Stomach (tissue), 19 donors: ENCODE measurements at places on chromosomes 1 and 21. TPM values are rescaled to one million over a fixed set of nuclear protein-coding genes. Genes with fewer than 3 reads are reported as not detected.

DNA sequence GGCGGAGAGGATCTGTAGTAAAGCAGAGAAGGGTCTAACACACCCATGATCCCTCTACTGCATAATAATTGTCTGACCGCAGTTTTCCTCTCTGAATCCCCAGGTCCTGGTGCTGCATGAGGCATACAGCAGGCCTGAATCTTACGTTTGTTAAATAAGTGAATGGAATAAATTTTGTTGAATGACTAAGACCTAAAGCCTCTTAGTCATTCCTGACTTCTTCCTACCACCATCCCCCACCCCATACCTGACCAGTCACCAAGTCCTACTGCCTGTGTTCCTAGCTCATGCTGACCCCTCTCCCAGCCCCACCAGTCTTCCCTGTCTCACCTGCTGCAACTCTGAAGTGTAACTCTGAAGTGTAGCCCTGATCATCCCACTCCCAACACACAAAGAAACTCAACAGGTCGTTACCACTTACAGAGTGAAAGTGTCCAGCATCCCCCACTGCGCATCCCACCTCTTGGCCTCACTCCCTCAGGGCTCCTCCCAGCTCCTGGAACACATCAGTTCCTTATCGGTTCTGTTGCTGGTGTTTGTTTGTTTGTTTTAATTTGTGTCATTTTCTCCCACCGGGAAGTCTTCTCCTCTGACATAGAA, 9.7 kb downstream of the GJA5 start:
- no peak overlapping the region for H3K4me3 ChIP-seq
- no peaks in the 10 kb centered on the region for H3K27me3 ChIP-seq
- no peaks in the 10 kb centered on the region for H3K36me3 ChIP-seq

DNA sequence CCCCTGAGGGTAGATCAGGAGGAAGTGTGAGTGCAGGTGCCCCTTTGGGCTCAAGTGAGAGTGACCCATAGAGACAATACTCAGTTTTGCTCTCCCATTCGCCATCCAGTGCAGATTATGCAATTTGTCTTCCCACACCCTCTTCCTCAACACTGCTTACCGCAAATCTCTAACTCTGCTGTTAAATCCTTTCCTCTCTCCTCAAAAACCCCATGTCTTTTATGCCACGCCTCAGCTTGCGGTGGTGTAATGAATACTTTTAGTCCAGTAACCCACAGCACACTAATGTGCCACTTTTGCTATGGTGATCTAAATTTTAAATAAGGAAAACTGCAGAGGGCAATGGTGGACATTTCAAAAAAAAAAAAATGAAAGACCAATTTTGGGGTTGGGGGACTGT, 57.7 kb downstream of the PRRX1 start:
- H3K36me3 ChIP-seq = no peaks in the 10 kb centered on the region
- no peaks in the 10 kb centered on the region for H3K4me1 ChIP-seq
- no peaks in the 10 kb centered on the region for H3K27me3 ChIP-seq
- H3K27ac ChIP-seq = no peak overlapping the region
- H3K4me3 ChIP-seq = no peak overlapping the region

GRCh38 chr1:30847358-30847972, 61.1 kb downstream of the SDC3 start:
- H3K27me3 ChIP-seq = no peaks in the 10 kb centered on the region
- H3K36me3 ChIP-seq = no peaks in the 10 kb centered on the region
- DNase-seq = peak; percentile 93
- H3K4me1 ChIP-seq = peaks cover 18% of the 10 kb centered on the region
- peak overlapping the region; percentile 29 for H3K27ac ChIP-seq

The PDC gene
- not detected for polyA plus RNA-seq

The PRDM15 gene
- polyA plus RNA-seq = 2.6 TPM

GRCh38 chr21:32508558-32508957, 76.8 kb downstream of the TCP10L start:
- H3K4me3 ChIP-seq = no peak overlapping the region
- H3K36me3 ChIP-seq = peaks cover 3% of the 10 kb centered on the region
- no peak for DNase-seq
- H3K4me1 ChIP-seq = no peaks in the 10 kb centered on the region
- no peaks in the 10 kb centered on the region for H3K27me3 ChIP-seq
- H3K27ac ChIP-seq = no peak overlapping the region

The MLLT11 gene
- 2.4 TPM for polyA plus RNA-seq

The STUM gene
- 1.2 TPM for polyA plus RNA-seq

DNA sequence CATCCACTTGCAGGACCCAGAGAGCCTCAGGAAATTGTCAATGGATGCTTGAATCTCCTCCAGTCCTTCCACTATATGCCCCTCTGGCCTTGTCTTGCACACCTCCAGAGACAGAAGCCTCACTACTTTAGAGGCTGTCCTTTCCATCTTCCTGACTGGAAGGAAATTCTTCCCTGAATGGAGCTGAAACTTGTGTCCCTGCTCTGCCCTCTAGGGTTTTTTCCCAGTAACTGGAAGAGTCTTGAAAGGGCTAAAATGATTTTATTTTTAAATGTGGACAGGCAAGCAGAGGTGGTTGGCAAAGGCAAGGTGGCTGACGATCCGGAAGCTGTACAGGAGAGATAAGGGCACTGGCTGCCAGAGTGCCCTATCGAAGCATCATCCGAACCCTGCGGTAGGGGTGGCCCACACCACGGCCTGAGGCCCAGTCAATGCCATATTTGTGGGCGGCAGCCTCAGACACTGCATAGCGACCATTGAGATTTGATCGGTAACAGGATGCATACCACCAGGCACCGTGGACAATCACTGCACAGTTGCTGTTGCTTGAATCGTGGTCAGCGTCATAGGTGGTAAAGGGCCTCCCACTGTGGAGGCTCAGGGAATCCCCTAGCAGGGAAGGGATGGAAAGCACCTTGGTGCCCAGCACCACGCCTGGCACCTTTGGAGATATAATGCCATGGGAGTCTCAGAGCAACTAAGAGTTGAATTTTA, 2.3 kb upstream of the MAP3K6 start:
- peaks cover 39% of the 10 kb centered on the region for H3K4me1 ChIP-seq
- H3K4me3 ChIP-seq = no peak overlapping the region
- peak overlapping the region; percentile 7 for H3K27ac ChIP-seq
- DNase-seq = no peak

GRCh38 chr1:185565302-185565701, 168.9 kb upstream of the HMCN1 start:
- H3K27me3 ChIP-seq = no peaks in the 10 kb centered on the region
- H3K36me3 ChIP-seq = no peaks in the 10 kb centered on the region
- H3K4me3 ChIP-seq = no peak overlapping the region
- H3K4me1 ChIP-seq = peaks cover 25% of the 10 kb centered on the region
- no peak overlapping the region for H3K27ac ChIP-seq
- no peak for DNase-seq

The PTCH2 gene
- polyA plus RNA-seq = 0.31 TPM

DNA sequence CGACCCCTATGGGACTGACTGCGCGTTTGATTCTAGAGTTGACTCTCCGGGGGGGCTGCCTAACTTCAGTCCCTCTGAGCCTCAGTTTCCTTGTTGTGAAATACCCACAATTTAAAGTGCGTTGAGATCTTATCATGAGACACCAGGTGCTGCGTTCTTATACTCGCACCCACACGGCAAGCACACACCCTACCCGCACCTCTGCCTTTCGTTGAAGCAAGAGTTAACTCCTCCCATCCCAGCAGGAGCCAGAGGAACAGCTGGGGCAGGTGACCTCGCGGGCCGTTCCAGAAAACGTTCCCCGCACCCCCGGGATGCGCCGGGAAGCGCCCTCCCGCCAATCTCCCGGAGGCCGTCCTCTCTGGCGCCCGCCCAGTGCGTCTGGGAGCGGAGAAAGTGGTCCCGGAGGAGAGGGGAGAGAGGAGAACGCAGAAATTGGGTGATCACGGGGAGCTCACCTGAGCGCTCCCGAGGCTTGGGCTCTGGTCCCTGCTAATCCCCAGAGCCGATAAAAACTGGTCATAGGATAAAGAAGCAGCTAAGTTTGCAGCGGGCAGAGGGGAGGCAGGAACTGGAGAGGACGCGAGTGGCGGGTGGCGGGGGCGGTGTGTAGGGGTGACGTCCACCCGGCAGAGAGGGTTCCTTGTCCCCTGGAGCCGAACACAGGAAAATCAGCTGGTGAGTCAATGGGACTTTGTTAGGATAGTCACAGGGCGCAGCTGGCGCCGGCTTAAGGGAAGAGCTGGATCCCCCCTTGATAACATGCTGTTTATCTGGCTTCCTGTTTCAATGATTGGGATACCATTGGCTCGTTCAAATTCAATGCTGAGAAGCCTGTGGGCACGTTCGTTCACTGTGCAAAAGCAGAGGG, 869 bp downstream of the NAV1 start:
- DNase-seq = no peak
- peaks cover 23% of the 10 kb centered on the region for H3K27me3 ChIP-seq
- H3K36me3 ChIP-seq = no peaks in the 10 kb centered on the region
- H3K4me1 ChIP-seq = peaks cover 29% of the 10 kb centered on the region
- peak overlapping the region; percentile 86 for H3K27ac ChIP-seq
- H3K4me3 ChIP-seq = peak overlapping the region; percentile 70

DNA sequence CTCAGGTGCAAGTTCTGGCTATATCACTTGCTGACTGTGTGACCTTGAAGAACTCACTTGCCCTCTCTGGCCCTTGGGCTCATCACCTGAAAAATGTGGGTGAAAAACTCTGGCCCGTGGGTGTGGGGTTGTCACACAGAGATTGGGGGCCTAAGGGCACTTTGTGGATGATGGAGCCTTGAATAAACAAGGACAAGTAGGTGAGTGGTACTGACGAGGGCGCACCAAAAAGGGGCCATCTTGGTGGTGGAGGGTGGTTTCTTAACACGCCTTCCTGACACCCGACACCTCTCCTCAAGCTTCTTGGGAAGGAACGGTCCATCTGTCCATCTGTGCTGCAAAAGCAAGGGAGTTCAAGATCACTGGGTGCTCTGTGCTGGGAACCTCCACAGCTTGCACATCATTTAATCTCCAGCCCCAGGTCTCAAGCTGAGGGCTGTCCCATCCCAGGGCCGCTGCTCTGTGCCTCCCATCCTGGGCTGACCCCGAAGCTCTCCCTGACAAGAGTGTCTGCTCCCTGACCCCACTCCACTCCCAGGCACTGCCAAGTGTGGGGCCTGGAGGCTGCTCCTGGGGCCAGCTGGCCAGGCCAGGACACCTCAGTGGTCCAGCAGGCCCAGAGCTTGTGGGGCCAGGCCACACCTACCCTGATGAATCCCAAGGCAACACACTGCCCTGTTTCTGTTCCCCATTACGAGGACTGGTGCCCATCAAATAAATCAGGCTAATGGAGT, 97.3 kb downstream of the GLIS1 start:
- no peak overlapping the region for H3K27ac ChIP-seq
- H3K27me3 ChIP-seq = no peaks in the 10 kb centered on the region
- H3K4me3 ChIP-seq = no peak overlapping the region
- no peaks in the 10 kb centered on the region for H3K36me3 ChIP-seq

The CFAP141 gene
- polyA plus RNA-seq = not detected

GRCh38 chr1:206067486-206068227, 14.7 kb downstream of the RHEX start:
- no peak for DNase-seq
- no peaks in the 10 kb centered on the region for H3K27me3 ChIP-seq
- H3K27ac ChIP-seq = no peak overlapping the region
- H3K4me3 ChIP-seq = no peak overlapping the region
- peaks cover 19% of the 10 kb centered on the region for H3K4me1 ChIP-seq

The CD48 gene
- polyA plus RNA-seq = 23.7 TPM

The LYPD8 gene
- not detected for polyA plus RNA-seq

- peaks cover 5% of the 10 kb centered on the region for H3K27me3 ChIP-seq
Observed at GRCh38 chr1:7493711-7494454, 277.2 kb upstream of the VAMP3 start.

The SLC44A3 gene
- polyA plus RNA-seq = 12.0 TPM

DNA sequence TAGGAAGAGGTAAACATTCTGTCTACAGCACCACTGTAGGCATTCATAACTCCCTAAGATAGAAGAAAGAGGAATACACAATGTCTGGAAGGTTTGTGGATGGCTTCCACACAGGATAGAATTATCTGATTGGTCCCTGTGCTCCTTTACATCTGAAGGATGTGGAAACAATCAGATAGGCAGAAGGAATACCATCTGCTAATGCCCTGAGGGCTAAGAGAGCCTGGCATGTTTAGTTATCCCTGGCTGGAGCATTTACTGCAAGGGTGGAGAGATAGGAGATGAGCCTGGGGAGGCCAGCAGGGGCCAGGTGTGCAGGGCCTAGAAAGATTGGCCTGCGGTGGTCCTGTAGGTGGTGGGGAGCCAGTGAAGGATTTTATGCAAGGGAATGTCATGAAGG, 8.6 kb upstream of the ACBD3 start:
- no peaks in the 10 kb centered on the region for H3K27me3 ChIP-seq
- DNase-seq = no peak
- no peak overlapping the region for H3K27ac ChIP-seq

GRCh38 chr1:61435226-61435625, 289.7 kb downstream of the TM2D1 start:
- H3K36me3 ChIP-seq = no peaks in the 10 kb centered on the region
- H3K4me3 ChIP-seq = no peak overlapping the region
- H3K27ac ChIP-seq = no peak overlapping the region
- H3K4me1 ChIP-seq = peaks cover 43% of the 10 kb centered on the region
- H3K27me3 ChIP-seq = no peaks in the 10 kb centered on the region

The ATXN7L2 gene
- polyA plus RNA-seq = 6.3 TPM

The KCNA3 gene
- not detected for polyA plus RNA-seq

- no peak for DNase-seq
- H3K27me3 ChIP-seq = no peaks in the 10 kb centered on the region
- H3K27ac ChIP-seq = no peak overlapping the region
Observed at GRCh38 chr1:50261951-50262350, 153.2 kb downstream of the ELAVL4 start.

DNA sequence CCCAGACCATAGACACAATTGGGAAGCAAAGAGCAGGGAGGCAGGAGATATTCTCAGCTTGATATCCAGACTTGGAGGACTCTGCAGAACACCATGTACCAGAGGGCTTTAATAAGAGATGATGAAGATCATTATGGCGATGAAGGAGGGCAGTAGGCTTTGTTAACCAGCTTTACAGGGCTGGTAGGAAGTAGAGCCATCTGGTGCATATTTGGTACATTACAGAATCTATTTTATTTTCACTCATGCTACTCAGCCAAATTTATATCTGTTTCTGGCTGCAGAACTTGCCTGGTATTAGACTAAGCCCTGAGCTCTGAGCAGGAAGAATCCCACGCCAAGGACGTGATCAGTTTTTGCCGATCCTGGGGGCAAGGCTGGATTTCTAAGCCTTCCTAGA, 61.8 kb upstream of the SYT6 start:
- H3K27ac ChIP-seq = no peak overlapping the region
- no peaks in the 10 kb centered on the region for H3K36me3 ChIP-seq
- H3K27me3 ChIP-seq = no peaks in the 10 kb centered on the region
- H3K4me3 ChIP-seq = no peak overlapping the region
- DNase-seq = no peak
- peaks cover 6% of the 10 kb centered on the region for H3K4me1 ChIP-seq

- H3K36me3 ChIP-seq = peaks cover 5% of the 10 kb centered on the region
- H3K4me1 ChIP-seq = no peaks in the 10 kb centered on the region
- H3K27me3 ChIP-seq = no peaks in the 10 kb centered on the region
- H3K27ac ChIP-seq = no peak overlapping the region
- DNase-seq = no peak
Observed at GRCh38 chr1:43908858-43909257, 24.7 kb upstream of the ARTN start.

The LHX8 gene
- polyA plus RNA-seq = 0.05 TPM

The LCE1D gene
- not detected for polyA plus RNA-seq

The CD244 gene
- 0.37 TPM for polyA plus RNA-seq
